ENCODE measurements at places on chromosomes 7 and 10.

DNA sequence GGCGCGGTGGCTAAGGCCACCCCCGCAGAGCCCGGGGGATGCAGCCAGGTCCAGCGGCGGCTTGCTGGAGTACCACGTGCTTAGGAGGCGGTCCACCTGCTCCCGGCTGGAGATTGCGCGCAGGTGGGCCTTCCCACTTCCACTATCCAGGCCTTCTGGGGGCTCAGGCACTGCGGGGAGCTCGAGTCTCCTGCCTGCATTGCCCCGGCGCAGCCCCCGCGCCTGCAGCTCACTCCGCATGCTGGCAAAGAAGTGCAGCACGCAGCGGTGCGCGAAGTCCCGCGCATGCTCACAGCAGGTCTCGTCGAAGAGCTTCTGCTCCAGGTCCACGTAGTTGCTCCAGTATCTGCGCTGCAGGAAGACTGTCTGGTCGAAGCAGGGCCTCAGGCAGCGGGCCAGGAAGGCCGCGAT is 5.8 kb downstream of the CALHM3 start:
- H3K36me3 ChIP-seq = peaks cover 2% of the 10 kb centered on the region
- no peak for DNase-seq
- H3K27me3 ChIP-seq = no peaks in the 10 kb centered on the region
- no peak overlapping the region for H3K4me3 ChIP-seq
- no peak overlapping the region for H3K27ac ChIP-seq

GRCh38 chr7:129774359-129774758 is 162.8 kb downstream of the NRF1 start:
- H3K4me3 ChIP-seq = no peak overlapping the region
- H3K36me3 ChIP-seq = no peaks in the 10 kb centered on the region
- no peak for DNase-seq

DNA sequence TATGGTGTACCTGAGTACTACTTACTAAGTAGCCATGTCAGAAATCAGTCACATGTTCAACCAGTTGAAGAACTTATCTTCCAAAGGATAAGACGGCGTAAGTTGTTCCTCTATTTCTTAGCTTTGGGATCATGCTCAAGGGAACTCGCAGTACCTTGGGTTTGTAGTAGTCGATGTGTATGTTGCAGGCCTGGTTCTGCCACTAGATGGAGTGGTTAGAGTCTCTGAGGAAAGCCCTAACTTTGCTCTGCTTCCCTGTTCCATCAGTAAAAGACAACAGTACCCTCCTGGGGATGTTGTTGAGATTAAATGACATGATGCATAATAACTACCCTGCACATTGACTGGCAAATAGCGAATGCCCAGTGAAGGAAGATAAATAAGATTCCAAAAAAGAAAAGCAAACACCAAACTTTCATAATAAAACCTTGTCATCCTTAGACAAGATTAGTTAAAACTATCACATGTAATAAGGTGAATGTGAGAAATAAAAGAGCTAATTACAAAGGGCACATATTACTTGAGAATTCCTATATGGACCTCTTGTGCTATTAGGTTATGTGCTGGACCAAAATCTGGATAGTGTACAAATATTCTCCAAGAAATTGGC is 165.9 kb downstream of the ABCA13 start:
- H3K4me3 ChIP-seq = no peak overlapping the region
- H3K27ac ChIP-seq = no peak overlapping the region
- H3K4me1 ChIP-seq = no peaks in the 10 kb centered on the region
- no peaks in the 10 kb centered on the region for H3K36me3 ChIP-seq
- no peak for DNase-seq
- peaks cover 3% of the 10 kb centered on the region for H3K27me3 ChIP-seq

GRCh38 chr7:100621554-100621953 is 9.2 kb downstream of the MOSPD3 start:
- no peak for DNase-seq
- no peak overlapping the region for H3K27ac ChIP-seq
- peaks cover 14% of the 10 kb centered on the region for H3K36me3 ChIP-seq

DNA sequence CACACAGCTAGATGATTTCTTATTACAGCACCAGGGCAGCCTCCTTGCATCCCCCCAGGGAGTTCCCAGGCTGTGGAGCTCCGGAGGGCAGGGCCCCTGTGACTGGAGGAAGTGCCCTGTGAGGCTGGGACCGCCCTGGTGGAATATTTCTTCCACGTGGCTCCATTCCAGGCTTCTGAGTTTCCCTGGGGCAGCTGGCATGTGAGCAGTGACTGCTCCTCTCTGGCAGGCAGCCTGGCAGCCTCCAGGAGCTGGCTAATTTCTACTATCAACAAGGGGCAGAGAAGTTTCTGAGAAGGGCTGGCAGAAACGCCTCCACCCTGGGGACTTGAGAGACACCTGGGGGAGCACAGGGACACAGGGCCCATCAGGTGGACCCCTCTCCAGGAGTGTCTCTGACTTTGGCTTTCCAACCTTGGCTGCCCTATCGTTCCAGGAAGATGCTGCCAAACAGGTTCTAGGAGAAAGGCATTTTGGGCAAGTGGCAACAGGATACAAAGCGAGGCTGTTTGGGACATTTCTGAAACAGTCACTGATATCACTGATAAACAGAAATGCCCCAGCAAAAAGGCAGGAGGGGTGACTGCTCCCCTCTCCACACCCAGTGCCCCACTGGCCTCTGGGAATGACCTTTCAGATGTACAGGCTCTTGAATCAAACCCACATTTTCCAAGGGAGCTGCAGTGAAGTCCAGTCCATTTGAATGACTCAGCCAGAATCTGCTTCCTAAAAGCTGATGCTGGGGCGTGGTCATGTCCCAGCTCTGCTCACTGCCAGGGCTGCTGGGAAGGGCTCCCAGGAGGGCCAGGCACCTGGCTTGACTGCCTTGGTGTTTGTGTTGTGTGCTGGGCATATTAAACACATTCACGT is 16.1 kb downstream of the MYOF start:
- no peaks in the 10 kb centered on the region for H3K36me3 ChIP-seq
- H3K27ac ChIP-seq = no peak overlapping the region
- H3K4me1 ChIP-seq = peaks cover 16% of the 10 kb centered on the region
- H3K27me3 ChIP-seq = no peaks in the 10 kb centered on the region

- DNase-seq = no peak
- no peaks in the 10 kb centered on the region for H3K4me1 ChIP-seq
- no peaks in the 10 kb centered on the region for H3K36me3 ChIP-seq
- H3K27me3 ChIP-seq = no peaks in the 10 kb centered on the region
- no peak overlapping the region for H3K27ac ChIP-seq
- H3K4me3 ChIP-seq = no peak overlapping the region
Measured at GRCh38 chr7:81420526-81421226, 349.2 kb downstream of the HGF start.

DNA sequence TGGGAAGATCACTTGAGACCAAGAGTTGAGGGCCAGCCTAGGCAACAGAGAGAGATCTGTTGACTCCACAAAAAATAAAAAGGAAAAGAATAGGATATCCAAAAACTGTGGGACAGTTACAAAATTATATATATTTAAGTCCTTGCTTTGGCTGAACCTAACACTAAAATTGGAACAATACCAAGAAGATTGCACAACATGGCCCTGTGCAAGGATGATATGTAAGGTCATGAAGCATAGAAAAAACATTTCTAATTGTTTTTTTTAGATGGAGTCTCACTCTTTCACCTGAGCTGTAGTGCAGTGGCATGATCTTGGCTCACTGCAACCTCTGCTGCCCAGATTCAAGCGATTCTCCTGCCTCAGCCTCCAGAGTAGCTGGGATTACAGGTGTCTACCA is 139.0 kb downstream of the TPST1 start:
- H3K4me3 ChIP-seq = no peak overlapping the region
- DNase-seq = no peak
- no peak overlapping the region for H3K27ac ChIP-seq
- H3K36me3 ChIP-seq = no peaks in the 10 kb centered on the region
- H3K4me1 ChIP-seq = no peaks in the 10 kb centered on the region

DNA sequence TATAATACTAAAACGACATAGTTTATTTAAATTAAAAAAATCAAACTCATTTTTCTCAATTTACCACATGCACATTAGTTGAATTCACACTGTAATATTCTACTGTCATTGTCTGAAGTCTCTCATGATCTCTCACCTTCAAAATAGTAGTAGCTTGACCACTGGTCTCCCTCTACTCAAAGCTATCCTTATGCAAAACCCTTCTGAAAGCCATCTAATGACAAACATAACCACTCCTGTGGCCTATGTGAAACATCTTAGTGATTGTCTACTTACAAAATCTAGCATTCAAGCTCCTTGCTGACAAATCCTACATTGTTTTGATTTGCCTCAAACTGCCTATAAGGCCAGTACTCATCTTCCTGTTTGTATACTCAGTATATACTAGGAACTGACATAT is 606.0 kb upstream of the GHITM start:
- no peak overlapping the region for H3K4me3 ChIP-seq
- H3K36me3 ChIP-seq = no peaks in the 10 kb centered on the region
- no peak for DNase-seq
- H3K27ac ChIP-seq = no peak overlapping the region
- no peaks in the 10 kb centered on the region for H3K27me3 ChIP-seq

- H3K4me1 ChIP-seq = peaks cover 13% of the 10 kb centered on the region
- no peak overlapping the region for H3K4me3 ChIP-seq
- H3K27ac ChIP-seq = no peak overlapping the region
- no peak for DNase-seq
Measured at GRCh38 chr10:60913071-60913470, 30.9 kb downstream of the RHOBTB1 start.

- no peak overlapping the region for H3K4me3 ChIP-seq
- no peaks in the 10 kb centered on the region for H3K4me1 ChIP-seq
- H3K36me3 ChIP-seq = no peaks in the 10 kb centered on the region
- DNase-seq = no peak
- H3K27ac ChIP-seq = no peak overlapping the region
Measured at GRCh38 chr10:71920540-71921323, 43.5 kb upstream of the CHST3 start.

All from activated T-helper 1 cell treated with anti-CD3 and anti-CD28 coated beads, Interleukin-12 subunit alpha, Interleukin-12 subunit beta, Interleukin-2, Interleukin-4 antibody, amounts not matched to agents 30 ng/mL and 10 ng/mL and 1 ng/mL, durations not matched to agents 14 hours and 24 hours and 36 hours (primary cell).